NCI-H524 treated with DMSO at 0.1 percent for 48 hours (cell line): ENCODE measurements at places on chromosomes 1 and 21.

GRCh38 chr1:20411196-20411980 lies 74.6 kb downstream of the CAMK2N1 start:
- DNase-seq = no peak

DNA sequence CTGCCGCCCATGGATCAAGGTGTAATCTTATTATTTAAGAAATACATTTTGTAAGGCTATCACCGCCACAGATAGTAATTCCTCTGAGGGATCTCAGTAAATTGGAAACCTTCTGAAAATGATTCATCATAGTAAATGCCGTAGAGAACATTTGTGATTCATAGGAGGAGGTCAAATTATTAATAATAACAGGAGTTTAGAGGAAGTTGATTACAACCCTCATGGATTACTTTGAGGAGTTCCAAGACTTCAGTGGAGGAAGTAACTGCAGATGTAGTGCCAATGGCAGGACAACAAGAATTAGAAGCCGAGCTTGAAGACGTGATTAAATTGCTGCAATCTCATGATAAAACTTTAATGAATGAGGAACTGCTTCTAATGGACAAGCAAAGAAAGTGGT lies 280.1 kb downstream of the PTPRC start:
- DNase-seq = no peak

GRCh38 chr1:240691909-240692705 lies 80.2 kb upstream of the GREM2 start:
- DNase-seq = no peak

- DNase-seq = no peak
Measured at GRCh38 chr1:110449661-110450651, 993 bp upstream of the PROK1 start.

DNA sequence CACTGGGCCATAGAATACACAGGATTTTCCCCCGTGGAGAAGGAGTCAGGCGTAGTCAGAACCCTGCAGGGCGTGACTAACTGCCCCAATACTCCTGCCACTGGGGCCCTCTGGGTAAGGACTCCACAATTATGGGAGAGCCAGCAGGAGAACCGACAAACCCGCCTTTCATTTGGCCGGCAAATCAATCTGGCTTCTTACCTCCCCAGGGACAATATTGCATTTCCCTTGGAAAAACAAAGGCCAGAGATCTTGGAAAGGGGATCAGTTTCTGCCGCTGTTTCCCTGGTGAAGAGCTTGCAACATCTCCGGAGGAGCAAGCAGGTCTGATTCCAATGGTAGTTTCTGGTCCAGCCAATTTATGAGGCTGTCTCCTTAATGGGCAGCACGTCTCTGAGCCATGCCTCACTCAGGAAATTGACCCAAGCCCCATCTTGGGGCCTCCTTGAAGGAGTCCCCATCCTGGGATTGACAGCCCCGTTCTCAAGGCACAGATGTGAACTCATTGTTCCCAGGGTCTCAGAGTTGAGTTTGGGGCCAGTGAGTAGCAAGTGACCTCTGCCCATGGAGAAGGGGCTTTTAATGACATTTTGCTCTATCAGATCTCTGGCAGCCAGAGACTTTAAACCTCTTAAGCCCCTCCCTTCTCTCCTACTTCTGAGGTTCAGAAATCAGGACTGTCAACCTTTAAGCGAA lies 4.3 kb downstream of the TRABD2B start:
- DNase-seq = no peak

DNA sequence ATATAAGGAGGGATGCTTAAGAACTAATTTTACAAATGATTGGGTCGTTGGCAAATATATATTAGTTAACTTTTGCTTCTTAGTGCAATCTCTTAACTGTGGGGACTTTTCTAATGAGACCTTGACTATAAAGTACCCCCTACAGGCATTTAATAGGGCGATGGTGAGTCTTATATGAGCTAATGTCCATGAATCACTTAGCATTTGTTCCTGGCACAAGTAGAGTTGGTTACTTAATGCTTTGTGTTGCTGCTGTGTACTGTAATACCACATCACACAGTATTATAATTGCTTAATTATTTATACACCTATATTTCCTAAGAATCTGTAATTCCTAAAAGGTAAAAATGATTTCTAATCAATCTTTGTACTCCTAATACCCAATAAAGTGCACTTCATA lies 25.3 kb upstream of the TMCO1 start:
- no peak for DNase-seq

DNA sequence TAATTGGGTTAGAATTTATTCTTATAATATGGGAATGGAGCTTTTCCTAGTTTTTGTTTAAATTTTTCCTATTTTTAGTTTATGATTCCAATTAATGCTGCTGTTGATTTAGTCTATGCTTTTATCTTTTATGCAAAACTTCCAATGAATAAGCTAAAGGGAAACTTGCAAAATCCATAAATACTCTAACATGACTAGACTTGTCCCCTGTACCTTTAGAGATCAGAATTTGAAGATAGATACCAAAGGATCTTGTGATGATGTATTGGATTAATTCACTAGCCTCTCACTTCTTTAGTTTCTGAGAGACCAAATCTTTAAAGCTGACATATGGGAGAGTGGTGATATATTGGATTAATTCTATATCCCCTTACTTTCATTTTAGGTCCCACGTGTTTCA lies 306.6 kb upstream of the PRMT6 start:
- DNase-seq = no peak

DNA sequence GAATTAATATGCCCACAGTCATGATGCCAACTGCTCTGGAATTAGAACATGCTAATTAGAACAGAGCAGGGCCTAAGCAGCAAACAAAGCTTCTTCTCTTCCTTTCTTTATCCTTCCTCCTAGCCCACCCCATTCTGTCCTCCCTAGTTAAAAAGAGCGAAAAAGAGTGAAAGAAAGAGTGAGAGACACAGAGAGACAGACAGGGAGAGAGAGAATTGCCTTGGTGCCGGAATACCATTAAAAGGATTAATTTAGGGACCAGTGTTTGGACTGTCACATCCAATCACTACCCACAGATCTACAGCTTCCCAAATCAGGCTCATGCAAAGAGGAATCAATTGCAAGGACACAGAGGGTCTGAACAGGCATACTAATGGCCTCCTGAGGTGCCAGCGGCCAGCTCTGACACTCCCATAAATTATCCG lies 7.0 kb downstream of the ERI3 start:
- DNase-seq = no peak

DNA sequence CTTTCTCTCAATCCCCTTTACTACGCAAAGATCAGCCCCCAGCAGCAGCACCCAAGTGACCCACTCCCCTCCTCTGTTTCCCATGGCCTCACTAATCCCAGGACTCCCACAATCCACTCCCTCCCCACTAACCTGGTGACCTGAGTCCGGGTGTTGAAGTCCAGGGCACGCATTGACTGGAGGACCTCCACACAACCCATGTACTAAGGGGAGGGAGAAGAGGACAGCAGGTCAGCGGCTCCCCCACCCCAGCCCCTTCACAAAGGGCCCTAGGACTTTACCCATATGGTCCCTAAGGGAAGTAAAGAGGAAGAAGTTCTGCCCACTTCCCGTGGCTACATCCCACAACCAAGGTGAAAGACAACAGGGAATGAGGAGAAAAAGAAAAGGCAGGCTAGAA lies 1.3 kb downstream of the SHC1 start:
- no peak for DNase-seq

DNA sequence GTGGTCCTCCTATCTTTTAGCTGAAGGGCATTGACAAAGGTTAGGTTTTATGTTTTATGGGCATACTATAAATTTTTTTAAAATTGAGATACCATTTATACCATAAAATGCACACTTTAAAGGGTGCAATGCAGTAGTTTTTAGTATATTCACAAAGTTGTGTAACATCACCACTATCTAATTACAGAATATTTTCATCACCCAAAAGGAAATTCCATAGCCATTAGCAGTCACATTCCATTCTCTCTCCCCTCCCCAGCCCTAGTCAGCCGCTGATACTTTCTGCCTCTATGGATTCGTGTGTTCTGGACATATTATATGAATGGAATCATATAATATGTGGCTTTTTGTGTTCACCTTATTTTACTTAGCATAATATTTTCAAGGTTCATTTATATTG lies 135.8 kb upstream of the B3GALT2 start:
- no peak for DNase-seq

DNA sequence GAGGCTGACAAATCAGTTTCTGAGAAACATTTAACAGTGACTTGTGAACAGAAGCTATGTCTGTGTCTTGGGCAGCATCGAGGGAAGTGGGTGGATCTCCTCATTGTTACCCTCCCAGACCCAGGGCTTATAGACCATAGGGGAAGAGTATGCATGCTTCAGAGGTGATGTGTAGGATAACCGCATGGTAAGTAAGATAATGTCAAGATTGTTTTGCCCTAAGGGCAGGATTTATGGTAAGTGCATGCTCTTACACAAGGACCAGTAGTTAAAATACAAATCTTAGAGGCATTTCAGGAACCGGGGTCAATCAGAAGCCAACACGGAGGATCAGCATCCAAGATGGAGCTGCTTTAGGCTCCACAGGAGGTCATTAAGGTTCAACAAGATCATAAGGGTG lies 7.7 kb upstream of the PRMT2 start:
- no peak for DNase-seq

DNA sequence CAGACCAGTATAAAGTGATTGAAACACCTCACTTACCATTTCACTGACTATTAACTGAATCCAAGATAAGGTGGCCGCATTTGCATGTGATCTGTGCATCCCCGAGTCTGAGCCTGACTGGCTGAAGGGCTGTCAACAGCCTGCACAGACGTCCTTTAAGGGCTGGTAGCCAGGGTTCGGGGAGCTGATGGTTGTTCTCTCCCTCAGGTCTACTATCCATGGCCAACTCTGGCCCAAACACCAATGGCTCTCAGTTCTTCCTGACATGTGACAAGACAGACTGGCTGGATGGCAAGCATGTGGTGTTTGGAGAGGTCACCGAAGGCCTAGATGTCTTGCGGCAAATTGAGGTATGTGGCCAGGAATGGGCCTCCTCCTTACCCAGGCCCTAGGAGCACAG lies 14.0 kb downstream of the PPIE start:
- DNase-seq = no peak

DNA sequence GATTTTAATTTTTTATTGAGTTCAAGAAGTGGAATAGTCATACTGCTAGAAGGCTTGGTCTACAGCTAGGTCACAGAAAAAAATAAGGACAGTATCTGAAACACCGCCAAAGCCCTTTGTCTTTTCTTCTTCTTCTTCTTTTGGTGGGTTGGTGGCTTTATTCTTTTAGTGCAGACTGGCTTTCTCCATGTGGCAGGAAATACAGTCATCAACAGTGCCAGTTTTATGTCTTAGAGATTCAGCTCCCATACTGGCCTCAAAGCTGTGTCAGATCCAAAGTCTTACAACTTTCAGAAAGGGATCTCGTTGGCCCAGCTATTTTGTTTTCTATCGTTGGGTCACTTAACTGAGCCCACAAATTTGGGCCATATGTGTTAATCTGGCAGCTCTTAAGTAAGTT lies 58.2 kb downstream of the FNBP1L start:
- DNase-seq = no peak

- DNase-seq = no peak
Measured at GRCh38 chr1:27863538-27863915, 8.8 kb upstream of the THEMIS2 start.

- DNase-seq = no peak
Measured at GRCh38 chr1:194366705-194367104, 1180.3 kb upstream of the B3GALT2 start.

DNA sequence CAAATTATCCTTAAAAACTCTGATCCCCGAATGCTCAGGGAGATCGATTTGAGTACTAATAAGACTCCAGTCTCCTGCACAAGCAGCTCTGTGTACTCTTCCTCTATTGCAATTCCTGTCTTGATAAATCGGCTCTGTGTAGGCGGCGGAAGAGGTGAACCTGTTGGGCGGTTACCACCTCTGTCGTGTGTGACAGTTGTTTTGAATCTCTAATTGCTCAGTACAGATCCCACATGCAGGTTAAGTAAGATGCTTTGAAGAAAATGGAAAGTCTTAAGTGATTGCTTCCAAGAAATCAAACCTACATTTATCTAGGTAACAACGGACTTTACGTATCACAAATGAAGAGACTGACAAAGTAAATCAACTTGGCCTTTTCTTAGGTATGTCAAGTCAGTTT lies 35.5 kb downstream of the COA6 start:
- no peak for DNase-seq

GRCh38 chr1:209150114-209150513 lies 433.4 kb upstream of the CAMK1G start:
- no peak for DNase-seq

- no peak for DNase-seq
Measured at GRCh38 chr1:151593730-151594129, 18.1 kb upstream of the SNX27 start.
